ENCODE measurements at places on chromosomes 5 and 9. TPM values are rescaled to one million over a fixed set of nuclear protein-coding genes. Genes with fewer than 3 reads are reported as not detected.

GRCh38 chr9:38362852-38363588 lies 29.5 kb upstream of the ALDH1B1 start:
- peaks cover 6% of the 10 kb centered on the region for H3K4me1 ChIP-seq
- no peak overlapping the region for H3K27ac ChIP-seq
- H3K27me3 ChIP-seq: peaks cover 9% of the 10 kb centered on the region
- H3K4me3 ChIP-seq: peak overlapping the region; percentile 61
- DNase-seq: no peak

DNA sequence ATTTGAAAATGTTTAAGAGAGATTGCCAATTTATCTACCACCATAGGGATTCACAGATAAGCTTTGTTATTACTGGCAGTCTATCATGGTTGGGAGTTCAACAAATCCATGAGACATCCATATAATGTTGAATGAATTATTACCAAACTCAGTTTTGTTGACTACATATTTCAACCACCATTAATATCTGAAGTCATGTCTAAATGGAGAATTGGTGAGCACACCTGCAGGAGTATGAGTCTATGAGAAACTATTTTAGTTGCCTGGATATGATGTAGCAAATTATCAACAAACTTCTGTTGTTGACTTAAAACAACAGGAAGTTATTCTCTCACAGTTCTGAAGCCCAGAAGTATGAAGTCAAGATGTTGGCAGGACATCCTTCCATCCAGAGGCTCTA lies 126.8 kb upstream of the FBXL7 start:
- H3K27ac ChIP-seq: no peak overlapping the region
- DNase-seq: no peak
- H3K4me1 ChIP-seq: no peaks in the 10 kb centered on the region
- H3K27me3 ChIP-seq: no peaks in the 10 kb centered on the region
- H3K4me3 ChIP-seq: no peak overlapping the region

DNA sequence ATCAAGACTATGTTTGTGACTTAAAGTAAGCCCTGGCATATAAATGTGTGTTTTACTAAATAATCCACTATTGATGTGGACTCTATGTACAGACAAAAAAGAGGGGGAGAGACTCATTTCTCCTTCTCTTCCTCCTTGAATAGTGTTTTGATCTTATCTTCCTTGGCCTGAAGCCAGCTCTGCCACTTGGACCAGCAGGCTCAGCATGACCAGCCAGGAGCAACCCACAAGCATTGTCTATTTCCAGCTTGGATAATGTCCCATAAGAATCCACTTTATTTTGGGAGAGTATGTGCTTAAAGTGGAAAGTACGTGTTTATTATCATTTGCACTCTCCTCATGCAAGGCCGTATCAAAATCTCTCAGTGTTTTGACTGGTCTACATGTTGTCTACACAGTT lies 23.8 kb upstream of the SLC46A2 start:
- H3K4me1 ChIP-seq: no peaks in the 10 kb centered on the region
- no peaks in the 10 kb centered on the region for H3K36me3 ChIP-seq
- H3K4me3 ChIP-seq: no peak overlapping the region
- H3K27ac ChIP-seq: no peak overlapping the region

DNA sequence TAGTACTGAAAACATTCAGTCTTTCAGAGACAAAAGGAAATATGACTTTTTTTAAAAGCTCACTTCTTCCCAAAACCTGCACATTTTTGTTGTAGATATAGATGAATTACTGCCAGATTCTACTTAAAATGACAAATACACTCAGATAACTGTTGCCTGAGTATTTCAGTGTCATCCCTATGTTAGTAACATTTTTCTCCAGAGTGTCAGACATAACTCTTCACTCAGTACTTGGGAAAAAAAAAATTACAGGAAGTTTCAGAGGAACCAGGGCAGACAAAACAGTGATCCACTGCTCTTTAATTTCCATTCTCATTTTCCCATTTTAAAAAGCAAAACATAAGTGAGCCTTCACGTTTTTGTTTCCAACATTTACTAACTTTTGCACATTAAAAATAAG lies 79.3 kb upstream of the ITGA1 start:
- no peak overlapping the region for H3K27ac ChIP-seq
- no peaks in the 10 kb centered on the region for H3K27me3 ChIP-seq
- no peaks in the 10 kb centered on the region for H3K4me1 ChIP-seq
- H3K4me3 ChIP-seq: no peak overlapping the region

- peaks cover 2% of the 10 kb centered on the region for H3K27me3 ChIP-seq
- DNase-seq: no peak
- H3K27ac ChIP-seq: no peak overlapping the region
- no peak overlapping the region for H3K4me3 ChIP-seq
Observed at GRCh38 chr5:116939641-116940040, 365.0 kb upstream of the SEMA6A start.

- no peaks in the 10 kb centered on the region for H3K27me3 ChIP-seq
- H3K4me1 ChIP-seq: peaks cover 3% of the 10 kb centered on the region
- no peak overlapping the region for H3K27ac ChIP-seq
Observed at GRCh38 chr9:21317956-21318923, 13.1 kb upstream of the IFNA5 start.

GRCh38 chr9:32631991-32632390 lies 3.5 kb downstream of the TAF1L start:
- no peaks in the 10 kb centered on the region for H3K4me1 ChIP-seq
- H3K27ac ChIP-seq: no peak overlapping the region
- H3K36me3 ChIP-seq: no peaks in the 10 kb centered on the region
- H3K27me3 ChIP-seq: no peaks in the 10 kb centered on the region
- no peak overlapping the region for H3K4me3 ChIP-seq

GRCh38 chr5:89628876-89629635 lies 746.1 kb upstream of the MEF2C start:
- no peaks in the 10 kb centered on the region for H3K27me3 ChIP-seq
- H3K27ac ChIP-seq: no peak overlapping the region
- no peaks in the 10 kb centered on the region for H3K36me3 ChIP-seq
- no peak for DNase-seq

- no peak overlapping the region for H3K27ac ChIP-seq
- DNase-seq: no peak
- H3K27me3 ChIP-seq: no peaks in the 10 kb centered on the region
- no peak overlapping the region for H3K4me3 ChIP-seq
- H3K36me3 ChIP-seq: no peaks in the 10 kb centered on the region
- peaks cover 10% of the 10 kb centered on the region for H3K4me1 ChIP-seq
Observed at GRCh38 chr5:77353251-77353650, 138.9 kb downstream of the WDR41 start.

- peaks cover 3% of the 10 kb centered on the region for H3K27me3 ChIP-seq
- no peak for DNase-seq
- H3K27ac ChIP-seq: no peak overlapping the region
- no peaks in the 10 kb centered on the region for H3K36me3 ChIP-seq
- no peaks in the 10 kb centered on the region for H3K4me1 ChIP-seq
- H3K4me3 ChIP-seq: no peak overlapping the region
Observed at GRCh38 chr9:86176468-86176867, 77.1 kb upstream of the GOLM1 start.

DNA sequence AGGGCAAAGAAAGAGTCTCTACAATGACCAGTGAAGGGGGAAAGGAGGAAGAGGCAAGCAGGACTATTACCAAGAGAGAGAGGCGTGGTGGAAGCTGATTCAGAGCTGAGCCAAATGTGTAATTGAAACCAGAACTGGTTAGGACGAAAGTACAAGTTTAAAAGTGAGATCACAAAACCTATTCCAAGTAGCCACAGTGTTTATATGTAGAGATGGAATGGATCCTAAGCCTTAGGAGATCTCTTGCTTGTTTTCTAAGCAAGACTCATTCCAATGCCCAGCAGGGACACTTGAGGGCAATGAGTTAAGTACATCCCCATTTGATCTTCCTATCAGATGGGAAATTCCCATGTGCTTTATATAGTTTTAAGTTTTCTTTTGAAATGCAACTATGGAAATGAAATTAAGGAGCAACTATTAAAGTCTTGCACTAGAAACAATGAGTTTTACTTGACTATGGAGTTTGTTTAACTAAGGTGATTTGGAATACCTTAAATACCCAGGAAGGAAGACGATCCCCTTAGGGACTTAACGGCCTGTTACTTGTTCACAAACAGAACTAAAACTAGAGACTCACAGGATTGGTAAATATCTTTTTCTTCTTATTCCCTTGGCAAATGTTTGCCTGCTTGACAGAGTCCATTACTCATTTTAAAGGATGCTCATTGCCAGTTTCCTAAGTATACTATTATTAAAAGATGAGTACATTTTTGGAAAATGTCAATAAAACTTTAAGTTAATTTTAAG lies 51.1 kb upstream of the SNX2 start:
- no peaks in the 10 kb centered on the region for H3K27me3 ChIP-seq
- H3K4me1 ChIP-seq: peaks cover 57% of the 10 kb centered on the region
- peak overlapping the region; percentile 74 for H3K4me3 ChIP-seq
- peak overlapping the region; percentile 91 for H3K27ac ChIP-seq
- no peak for DNase-seq

DNA sequence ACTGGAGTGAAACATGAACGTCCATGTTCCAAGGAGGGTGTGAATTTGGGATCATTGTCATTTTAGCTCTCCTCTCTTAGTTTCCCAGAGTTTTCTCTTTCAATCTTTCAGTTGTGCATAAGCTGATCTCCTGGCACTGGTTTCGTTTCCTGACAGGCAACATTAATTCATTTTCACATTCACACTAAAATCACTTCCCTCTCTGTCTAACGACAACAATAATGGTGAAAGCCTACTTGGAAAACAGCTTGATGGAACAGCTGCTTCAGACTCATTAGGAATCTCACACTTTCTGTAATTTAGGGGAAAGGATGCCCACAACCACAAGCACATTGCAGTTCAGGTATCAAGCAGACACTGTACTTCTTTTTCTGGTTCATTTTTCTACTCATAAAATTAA lies 188.6 kb downstream of the TRIM36 start:
- H3K4me1 ChIP-seq: no peaks in the 10 kb centered on the region
- DNase-seq: no peak
- H3K27ac ChIP-seq: no peak overlapping the region
- no peak overlapping the region for H3K4me3 ChIP-seq
- H3K27me3 ChIP-seq: no peaks in the 10 kb centered on the region

DNA sequence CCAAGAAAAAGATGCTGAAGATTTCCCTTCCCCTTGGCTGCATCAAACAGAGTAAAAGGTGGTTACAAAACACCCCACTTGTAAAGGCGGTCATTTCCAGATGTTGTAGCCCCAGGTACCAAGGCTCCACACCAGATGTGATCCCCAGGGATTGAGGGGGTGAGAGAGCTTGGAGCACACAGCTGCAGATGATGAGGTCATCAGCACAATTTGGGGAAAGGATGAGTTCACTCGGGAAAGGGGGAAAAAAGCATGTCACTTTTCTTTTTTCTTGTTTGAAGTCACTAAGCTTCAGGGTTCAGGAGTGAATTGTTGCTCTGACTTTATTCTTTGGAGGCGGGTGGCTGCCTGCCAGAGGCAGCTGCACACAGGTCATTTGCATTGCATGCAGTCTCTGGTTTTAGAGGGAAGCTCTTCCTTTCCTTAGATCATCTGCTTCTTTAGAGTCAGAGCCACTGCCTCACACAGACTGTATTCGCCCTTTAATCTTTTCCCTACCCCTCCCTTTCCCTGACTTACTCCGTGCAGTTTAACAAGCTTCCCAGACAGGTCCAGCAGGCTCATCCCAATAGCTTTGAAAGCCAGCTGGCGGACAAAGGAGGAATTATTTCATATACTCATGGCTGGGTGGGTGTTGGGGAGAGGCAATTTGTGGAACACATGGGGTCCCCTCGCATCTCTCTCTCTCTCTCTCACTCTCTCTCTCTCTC lies 409.3 kb upstream of the SLC24A2 start:
- peaks cover 13% of the 10 kb centered on the region for H3K4me1 ChIP-seq
- H3K36me3 ChIP-seq: no peaks in the 10 kb centered on the region
- H3K27me3 ChIP-seq: peaks cover 4% of the 10 kb centered on the region
- DNase-seq: no peak
- no peak overlapping the region for H3K4me3 ChIP-seq

- no peak for DNase-seq
- no peak overlapping the region for H3K4me3 ChIP-seq
- no peaks in the 10 kb centered on the region for H3K36me3 ChIP-seq
- no peaks in the 10 kb centered on the region for H3K4me1 ChIP-seq
Observed at GRCh38 chr5:7364226-7364875, 31.6 kb upstream of the ADCY2 start.

DNA sequence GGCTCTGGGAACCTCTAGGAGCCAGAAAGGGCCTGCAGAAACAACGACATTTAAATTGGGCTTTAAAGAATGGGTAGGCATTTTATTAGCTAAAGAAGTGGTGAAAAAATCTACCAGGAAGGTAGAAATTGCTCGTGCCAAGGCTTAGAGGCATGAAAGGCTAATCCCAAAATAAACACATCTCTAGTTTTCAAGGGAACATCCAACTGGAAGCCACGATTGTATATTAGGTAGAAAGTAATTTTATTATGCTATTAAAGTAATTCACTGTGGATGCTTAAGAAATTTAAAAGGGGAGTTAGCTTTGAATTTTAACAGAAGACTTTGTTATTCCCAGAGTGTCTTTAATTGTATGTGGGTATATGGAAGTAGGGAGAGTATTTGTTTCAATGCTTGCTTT lies 17.5 kb upstream of the CNTLN start:
- H3K4me1 ChIP-seq: no peaks in the 10 kb centered on the region
- H3K27me3 ChIP-seq: no peaks in the 10 kb centered on the region
- H3K27ac ChIP-seq: no peak overlapping the region
- H3K36me3 ChIP-seq: no peaks in the 10 kb centered on the region

GRCh38 chr9:131097948-131098278 lies 1.6 kb downstream of the AIF1L start:
- no peak overlapping the region for H3K4me3 ChIP-seq
- no peak for DNase-seq
- H3K4me1 ChIP-seq: peaks cover 10% of the 10 kb centered on the region
- H3K36me3 ChIP-seq: no peaks in the 10 kb centered on the region
- H3K27ac ChIP-seq: no peak overlapping the region
- H3K27me3 ChIP-seq: peaks cover 32% of the 10 kb centered on the region

GRCh38 chr9:121485623-121486022 lies 14.0 kb downstream of the GGTA1 start:
- peaks cover 36% of the 10 kb centered on the region for H3K4me1 ChIP-seq
- no peaks in the 10 kb centered on the region for H3K27me3 ChIP-seq
- H3K36me3 ChIP-seq: no peaks in the 10 kb centered on the region
- H3K4me3 ChIP-seq: peak overlapping the region; percentile 54
- H3K27ac ChIP-seq: peak overlapping the region; percentile 72
- DNase-seq: no peak

The SLC22A4 gene
- total RNA-seq: not detected

The PTGR1 gene
- 0.35 TPM for total RNA-seq

The CA9 gene
- 0.86 TPM for total RNA-seq

The IRX2 gene
- total RNA-seq: not detected

The IFNK gene
- total RNA-seq: not detected

The PRELID2 gene
- total RNA-seq: 2.6 TPM

The PGM5 gene
- not detected for total RNA-seq

The NR2F1 gene
- not detected for total RNA-seq

The PCDHGA4 gene
- total RNA-seq: 0.34 TPM

The DND1 gene
- 2.6 TPM for total RNA-seq

The C9orf78 gene
- total RNA-seq: 34.1 TPM

The GFM2 gene
- 21.8 TPM for total RNA-seq

The BTNL8 gene
- total RNA-seq: not detected

The TSC1 gene
- 61.4 TPM for total RNA-seq

The FRRS1L gene
- total RNA-seq: not detected

The FGF18 gene
- not detected for total RNA-seq

The C9orf50 gene
- total RNA-seq: not detected

Measured in activated B cell treated with CpG ODN at 0.5 μM for 24 hours (primary cell).